Activated CD4-positive, alpha-beta memory T cell treated with anti-CD3 and anti-CD28 coated beads, Interleukin-2, amount 10 ng/mL, durations not matched to agents 7 days and 5 days (primary cell): ENCODE measurements at places on chromosomes 12 and 14.

DNA sequence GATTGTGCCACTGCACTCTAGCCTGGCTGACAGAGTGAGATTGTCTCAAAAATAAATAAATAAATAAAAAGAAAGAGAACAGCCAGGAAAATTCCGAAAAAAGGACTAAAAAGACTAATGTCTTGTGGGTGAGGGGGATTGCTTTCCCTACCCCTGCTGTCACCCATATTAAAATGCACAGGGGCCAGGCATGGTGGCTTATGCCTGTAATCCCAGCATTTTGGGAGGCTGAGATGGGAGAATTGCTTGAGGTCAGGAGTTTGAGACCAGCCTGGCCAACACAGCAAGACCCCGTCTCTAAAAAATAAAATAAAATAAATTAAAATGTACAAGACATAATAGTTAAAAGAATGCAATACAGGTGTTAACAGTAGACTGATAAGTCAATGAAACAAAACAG lies 6.1 kb downstream of the DHRS1 start:
- H3K27ac ChIP-seq: no peak overlapping the region
- DNase-seq: no peak
- no peak overlapping the region for H3K4me3 ChIP-seq
- peaks cover 42% of the 10 kb centered on the region for H3K4me1 ChIP-seq
- peaks cover 54% of the 10 kb centered on the region for H3K36me3 ChIP-seq

DNA sequence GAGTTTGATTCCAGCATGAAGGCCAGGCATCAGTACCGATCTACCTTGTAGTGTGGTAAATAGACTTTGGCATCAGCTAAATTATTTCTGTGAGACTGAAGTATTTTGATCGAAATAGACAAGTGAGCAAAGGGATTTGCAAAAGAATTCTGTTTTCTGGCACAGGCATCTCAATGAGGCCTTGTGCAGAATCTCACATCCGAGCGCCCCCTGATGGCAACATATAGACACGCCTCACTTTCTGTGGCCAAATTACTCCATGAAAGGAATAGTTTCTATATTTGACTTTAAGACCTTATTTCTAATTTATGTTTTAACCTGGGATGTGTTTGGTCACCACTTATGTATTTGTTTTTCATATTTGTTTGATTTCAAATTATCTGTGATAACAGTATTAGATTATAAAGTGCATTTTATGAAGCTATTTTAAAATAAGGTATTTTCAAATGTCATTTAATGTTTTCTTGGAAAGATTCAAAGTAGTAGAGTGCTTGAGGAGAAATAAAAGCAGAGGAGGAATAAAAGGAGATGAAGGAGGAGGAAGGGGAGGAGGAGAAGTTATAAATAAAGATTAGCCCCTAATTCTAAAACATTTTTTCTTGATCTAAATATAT lies 731.9 kb downstream of the NRXN3 start:
- no peaks in the 10 kb centered on the region for H3K36me3 ChIP-seq
- no peaks in the 10 kb centered on the region for H3K27me3 ChIP-seq
- H3K4me1 ChIP-seq: no peaks in the 10 kb centered on the region
- H3K4me3 ChIP-seq: no peak overlapping the region
- no peak overlapping the region for H3K27ac ChIP-seq
- DNase-seq: no peak

GRCh38 chr14:99420711-99421110 lies 59.9 kb downstream of the SETD3 start:
- H3K27me3 ChIP-seq: no peaks in the 10 kb centered on the region
- no peak for DNase-seq
- H3K36me3 ChIP-seq: peaks cover 7% of the 10 kb centered on the region
- H3K4me3 ChIP-seq: no peak overlapping the region
- no peak overlapping the region for H3K27ac ChIP-seq

DNA sequence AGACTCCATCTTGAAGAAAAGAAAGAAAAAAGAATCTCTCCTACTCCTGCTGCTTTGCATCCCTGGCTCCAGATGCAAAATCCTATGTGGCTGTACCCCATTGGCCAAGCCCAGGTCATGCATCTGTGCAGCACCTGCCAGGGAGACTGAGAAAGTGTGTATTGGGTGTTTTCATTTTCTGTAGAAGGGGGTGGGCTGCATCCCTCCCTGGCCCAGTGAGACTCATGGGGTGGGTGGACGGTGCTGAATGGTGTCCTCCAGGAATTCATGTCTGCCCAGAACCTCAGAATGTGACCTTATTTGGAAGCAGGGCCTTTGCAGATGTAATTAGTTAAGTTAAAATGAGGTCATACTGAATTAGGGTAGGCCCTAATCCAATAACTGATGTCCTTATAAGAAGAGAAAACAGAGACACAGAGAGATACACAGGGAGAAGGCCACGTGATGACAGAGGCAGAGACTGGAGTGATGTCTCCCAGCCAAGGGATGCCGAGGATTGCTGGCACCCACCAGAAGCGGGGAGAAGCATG lies 23.2 kb downstream of the MOAP1 start:
- H3K27me3 ChIP-seq: peaks cover 2% of the 10 kb centered on the region
- DNase-seq: no peak
- H3K36me3 ChIP-seq: no peaks in the 10 kb centered on the region
